Adrenal gland (tissue), 19 donors: ENCODE measurements at places on chromosomes 7 and 10. TPM values are rescaled to one million over a fixed set of nuclear protein-coding genes. Genes with fewer than 3 reads are reported as not detected.

- DNase-seq: no peak
Observed at GRCh38 chr7:110591341-110591740, 499.6 kb upstream of the LRRN3 start.

DNA sequence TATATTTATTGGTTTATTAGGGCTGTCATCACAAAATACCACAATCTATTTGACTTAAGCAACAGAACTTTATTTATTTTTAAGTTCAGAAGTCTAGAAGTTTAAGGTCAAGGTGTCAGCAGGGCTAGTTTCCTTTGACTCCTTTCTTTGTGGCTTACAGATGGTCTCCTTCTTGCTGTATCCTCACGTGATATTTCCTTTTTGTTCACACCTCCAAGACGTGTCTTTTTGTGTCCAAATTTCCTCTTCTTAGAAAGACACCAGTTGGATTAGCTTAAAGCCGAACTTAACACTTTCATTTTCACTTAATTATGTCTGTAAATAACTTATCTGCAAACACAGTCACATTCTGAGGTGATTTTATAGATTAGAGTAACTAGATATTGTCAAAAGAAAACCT is 631.4 kb upstream of the POT1 start:
- no peak for DNase-seq

The AGMO gene
- 0.30 TPM for polyA plus RNA-seq

GRCh38 chr7:107931740-107932515 is 40.9 kb downstream of the DLD start:
- no peak for DNase-seq

- DNase-seq: no peak
Observed at GRCh38 chr7:81366546-81366945, 403.3 kb downstream of the HGF start.

- no peak for DNase-seq
Observed at GRCh38 chr10:124369986-124370385, 48.7 kb downstream of the OAT start.

The GPR85 gene
- 1.7 TPM for polyA plus RNA-seq

DNA sequence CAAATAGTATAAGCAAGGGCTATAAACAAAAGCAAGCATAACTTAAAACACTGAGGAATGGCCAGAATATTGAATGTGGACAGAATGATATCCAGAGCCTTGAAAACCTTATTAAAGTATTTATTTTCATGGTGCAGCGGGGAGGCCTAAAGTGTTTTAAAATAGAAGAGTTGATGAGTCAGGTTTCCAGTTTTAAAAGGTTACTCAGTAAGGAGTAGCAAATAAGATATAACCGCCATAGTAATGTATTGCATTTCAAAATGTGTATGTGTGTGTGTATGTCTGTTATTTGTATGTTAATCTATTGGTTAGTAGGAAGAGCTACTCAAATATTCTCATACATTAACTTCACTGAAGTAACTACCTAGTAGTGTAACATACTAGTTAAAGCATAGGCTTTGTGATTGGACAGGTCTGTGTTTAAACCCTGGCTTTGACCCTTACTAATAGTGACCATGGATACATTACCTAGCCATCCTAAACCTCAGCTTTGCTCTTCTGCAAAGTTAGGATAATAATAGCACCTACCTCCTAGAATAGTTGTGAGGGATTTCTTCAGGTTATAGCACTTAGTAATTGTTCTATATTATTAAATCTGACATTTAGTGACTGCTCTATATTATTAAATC is 16.9 kb downstream of the CUTC start:
- DNase-seq: no peak

The SLC39A12 gene
- polyA plus RNA-seq: 0.32 TPM

DNA sequence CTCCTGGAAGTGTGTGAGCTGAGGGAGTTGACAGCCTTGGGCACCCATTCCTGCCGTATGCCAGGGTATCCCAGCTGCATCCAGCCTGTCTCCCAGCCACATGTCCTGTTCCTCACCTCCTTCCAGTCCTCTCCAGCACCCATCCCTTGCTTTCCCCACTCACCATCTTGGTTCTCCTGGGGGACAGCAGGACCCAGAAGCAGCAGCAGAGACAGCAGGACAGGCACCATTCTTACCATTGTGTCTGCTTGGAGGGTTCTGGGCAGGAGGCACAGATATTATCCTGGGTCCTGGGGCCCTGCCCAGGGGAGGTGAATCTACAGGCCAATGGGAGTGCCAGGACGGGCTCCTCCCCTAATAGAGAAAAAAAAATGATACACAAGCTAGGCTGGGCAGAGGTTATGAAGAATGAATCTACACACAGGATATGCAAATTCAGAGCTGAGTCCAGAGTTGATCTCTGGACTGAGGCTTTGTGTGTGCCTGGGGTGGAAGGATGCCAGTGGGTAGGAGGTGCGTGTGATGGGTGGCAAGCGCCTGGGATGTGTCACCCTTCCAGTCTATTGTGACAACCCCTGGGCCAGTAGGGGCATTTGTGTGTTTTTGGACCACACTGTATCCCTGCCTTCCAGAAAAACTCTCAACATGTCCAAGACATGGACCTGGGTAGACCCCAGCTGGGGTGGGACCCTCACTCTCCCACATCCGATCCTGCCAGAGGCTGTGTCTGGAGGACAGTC is at the start of gene AZGP1:
Gene AZGP1, minus strand, starts transcription at position 250 of the 740 bp plus-strand sequence. Its CDS starts 11 bp downstream, at position 239.
- no peak for DNase-seq

The FAM25G gene
- not detected for polyA plus RNA-seq

The ZCCHC24 gene
- polyA plus RNA-seq: 12.9 TPM

- DNase-seq: no peak
Observed at GRCh38 chr7:11615174-11615573, 216.8 kb downstream of the THSD7A start.

GRCh38 chr10:4849042-4849402 is 23.0 kb downstream of the AKR1E2 start:
- DNase-seq: no peak

The LSM5 gene
- 83.8 TPM for polyA plus RNA-seq

The SLC26A5 gene
- polyA plus RNA-seq: 0.56 TPM

The CDK14 gene
- polyA plus RNA-seq: 10.3 TPM

- DNase-seq: no peak
Observed at GRCh38 chr7:137734221-137734620, 112.6 kb downstream of the DGKI start.

DNA sequence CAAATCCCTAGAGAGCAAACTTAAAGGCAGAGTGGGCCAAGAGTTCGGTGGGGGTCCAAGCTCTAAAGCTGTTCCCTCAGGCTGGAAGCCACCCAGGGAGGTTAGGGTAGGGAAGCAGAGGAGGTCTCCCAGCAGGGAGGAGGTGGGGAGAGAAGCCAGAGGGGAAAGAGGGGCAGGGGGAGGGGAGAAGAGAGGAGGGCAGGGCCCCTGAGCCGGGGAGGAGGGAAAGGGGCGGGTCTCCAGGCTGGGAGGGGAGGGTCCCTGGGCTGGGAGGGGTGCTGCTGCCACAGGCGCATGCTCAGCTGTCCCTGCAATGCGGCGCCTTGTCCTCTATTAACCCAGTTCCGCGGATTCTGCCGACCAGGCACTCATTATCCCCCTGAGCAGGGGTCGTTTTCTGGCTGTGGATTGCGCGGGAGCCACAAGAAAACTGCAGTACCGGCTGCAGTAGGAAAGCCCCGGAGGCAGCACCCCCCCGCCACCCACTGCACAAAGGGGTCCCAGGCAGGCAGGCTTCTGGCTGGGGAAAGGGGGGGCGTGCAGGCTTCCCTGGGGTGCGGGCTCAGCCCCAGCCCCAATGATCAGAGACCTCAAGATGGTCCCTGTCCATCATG is 49.3 kb downstream of the CAMK2B start:
- DNase-seq: no peak

The PLEKHS1 gene
- 0.13 TPM for polyA plus RNA-seq

GRCh38 chr10:100660365-100660764 is 85.0 kb upstream of the PAX2 start:
- DNase-seq: no peak

The SEMA3D gene
- polyA plus RNA-seq: 5.9 TPM

DNA sequence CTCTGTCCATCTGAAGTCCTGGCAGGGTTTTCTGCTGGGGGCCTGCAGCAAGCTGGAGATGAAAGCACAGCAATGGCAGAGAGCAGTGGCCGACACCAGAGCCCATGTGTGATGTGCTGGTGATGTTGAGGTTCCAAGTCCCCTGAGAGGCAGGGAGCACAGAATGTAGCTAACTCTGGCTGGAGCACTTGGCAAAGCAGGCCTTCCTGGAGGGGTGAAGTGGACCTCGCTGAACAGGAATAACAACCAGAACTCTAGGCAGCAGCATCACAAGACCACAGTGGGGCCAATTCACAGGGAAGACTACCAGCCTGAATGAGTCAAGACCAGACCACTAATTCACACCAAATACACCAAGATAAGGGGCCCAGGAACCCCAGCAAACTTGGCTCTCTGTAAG is 22.8 kb upstream of the MSMB start:
- no peak for DNase-seq

GRCh38 chr7:49821181-49821580 is 47.7 kb downstream of the VWC2 start:
- no peak for DNase-seq

GRCh38 chr10:58888957-58889356 is 287.5 kb upstream of the PHYHIPL start:
- no peak for DNase-seq

DNA sequence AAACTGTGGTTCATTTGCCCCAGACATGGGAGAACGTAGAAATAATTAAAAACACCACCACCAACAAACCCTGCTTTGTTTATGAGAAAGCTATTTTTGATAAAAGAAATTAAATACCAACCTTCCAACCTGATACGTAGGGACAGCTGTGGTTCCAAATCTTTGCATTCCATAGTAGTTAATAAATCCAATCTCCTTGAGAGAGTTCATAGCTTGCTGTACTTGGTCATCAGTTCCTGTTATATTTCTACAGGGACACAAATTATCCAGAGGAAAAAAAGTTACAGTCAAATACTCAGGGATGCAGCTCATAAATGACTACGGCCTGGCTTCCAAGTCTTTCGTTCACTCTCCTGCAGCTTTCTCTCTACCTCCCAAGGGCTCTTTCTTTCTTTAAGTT is 41.1 kb downstream of the PUS7 start:
- no peak for DNase-seq
